Stimulated activated CD4-positive, alpha-beta T cell treated with anti-CD3 and anti-CD28 coated beads, Interleukin-1b, Interleukin-23, amount 100 ng/mL, for 1 hour (primary cell): ENCODE measurements at places on chromosomes 7 and 10.

DNA sequence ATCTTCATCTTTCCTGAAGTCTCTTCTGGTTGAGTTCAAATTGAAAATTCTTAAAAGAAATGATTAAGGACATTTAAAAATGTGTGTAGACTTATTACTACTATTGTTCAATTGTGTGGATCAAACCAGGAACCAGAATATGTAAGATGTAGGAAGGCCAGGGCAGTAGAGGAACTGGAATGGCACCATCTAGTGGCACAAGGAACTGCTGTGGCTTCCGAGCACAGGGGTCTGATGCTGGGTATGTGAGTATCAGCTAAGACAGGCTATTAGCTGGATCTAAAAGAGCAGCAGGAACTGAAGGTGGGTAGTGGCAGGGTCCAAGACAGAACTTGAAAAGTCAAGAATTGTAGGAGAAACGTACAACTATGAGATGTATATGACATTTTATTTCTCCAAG, 247.3 kb downstream of the SEMA3A start:
- DNase-seq, result no peak

- DNase-seq, result no peak
Measured at GRCh38 chr10:35355971-35356724, 19.8 kb downstream of the CCNY start.

GRCh38 chr7:97016381-97017191, 8.0 kb downstream of the DLX5 start:
- no peak for DNase-seq

DNA sequence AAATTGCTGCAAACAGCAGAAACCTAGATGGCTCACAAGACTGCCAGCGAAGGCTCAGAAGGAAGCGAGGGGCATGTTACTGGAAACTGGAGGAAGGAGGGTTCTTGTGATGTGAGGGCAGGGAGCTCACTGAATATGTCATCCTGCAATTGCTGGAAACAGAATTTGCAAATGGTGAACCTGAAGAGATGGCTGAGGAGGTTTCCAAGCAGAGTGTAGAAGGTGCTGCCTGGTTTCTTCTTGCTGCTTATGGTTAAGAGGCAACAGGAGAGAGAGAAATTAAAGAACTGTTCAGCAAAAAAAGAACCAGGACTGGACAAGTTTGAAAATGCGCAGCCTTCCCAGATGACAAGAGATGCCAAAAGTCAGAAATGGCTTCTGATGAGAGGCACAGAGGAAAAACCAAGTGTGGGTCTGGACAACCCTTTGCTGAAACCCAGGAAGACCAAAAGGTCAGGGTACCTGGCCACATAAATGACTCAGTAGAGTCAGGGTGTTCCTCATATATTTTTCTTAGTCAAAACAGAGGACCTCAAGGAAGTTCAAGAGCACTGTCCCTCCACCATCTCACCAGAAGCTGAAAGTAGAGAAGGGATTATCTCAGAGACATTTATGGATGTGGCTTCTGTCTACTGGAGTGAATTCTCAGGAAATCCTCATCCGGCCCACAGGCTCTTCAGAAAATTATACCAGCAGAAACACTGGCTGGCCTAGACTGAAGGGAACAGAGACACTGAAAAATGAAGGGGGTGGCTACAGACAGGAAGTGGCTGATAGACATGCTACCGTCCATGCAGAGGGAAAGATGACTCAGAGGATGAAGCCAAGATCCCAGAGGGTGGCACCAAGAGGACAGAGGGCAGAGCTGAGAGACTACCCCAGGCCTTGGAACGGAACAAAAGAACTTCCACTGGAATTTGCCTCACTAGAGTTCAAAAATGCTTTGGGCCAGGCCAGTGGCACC, 10.1 kb downstream of the PAPOLB start:
- no peak for DNase-seq

DNA sequence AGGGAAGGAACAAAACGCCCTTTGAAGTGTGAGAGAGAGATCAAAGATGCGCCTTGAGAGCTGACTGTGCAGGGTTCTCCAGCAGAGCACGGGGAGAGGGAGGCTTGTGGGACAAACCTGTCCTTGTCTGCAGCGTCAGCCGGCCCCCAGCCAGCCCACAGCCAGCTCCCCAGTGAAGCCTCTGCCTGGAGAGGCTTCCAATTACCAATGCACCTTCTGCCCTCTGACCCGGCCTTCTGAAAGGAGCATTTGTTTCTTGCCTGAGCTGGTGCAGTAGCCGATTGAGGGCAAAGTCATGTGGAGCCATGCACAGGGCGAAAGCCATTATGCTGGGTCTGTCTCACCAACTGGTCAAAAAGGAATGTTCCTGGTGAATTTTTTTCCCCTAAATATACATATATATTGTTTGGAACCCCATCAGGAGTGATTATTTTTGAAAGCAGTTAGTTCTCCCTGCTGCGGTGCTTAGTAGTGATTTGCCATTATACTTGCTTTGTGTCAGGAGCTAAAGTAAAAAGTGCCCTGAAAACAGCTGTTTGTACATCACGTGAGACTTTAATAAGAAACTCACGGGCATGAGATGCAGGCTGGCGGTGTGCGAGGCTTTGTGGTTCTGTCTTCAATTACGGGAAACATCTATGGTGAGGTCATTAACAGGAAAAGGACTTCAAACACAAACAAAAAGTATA, 268.6 kb downstream of the KLF6 start:
- no peak for DNase-seq

DNA sequence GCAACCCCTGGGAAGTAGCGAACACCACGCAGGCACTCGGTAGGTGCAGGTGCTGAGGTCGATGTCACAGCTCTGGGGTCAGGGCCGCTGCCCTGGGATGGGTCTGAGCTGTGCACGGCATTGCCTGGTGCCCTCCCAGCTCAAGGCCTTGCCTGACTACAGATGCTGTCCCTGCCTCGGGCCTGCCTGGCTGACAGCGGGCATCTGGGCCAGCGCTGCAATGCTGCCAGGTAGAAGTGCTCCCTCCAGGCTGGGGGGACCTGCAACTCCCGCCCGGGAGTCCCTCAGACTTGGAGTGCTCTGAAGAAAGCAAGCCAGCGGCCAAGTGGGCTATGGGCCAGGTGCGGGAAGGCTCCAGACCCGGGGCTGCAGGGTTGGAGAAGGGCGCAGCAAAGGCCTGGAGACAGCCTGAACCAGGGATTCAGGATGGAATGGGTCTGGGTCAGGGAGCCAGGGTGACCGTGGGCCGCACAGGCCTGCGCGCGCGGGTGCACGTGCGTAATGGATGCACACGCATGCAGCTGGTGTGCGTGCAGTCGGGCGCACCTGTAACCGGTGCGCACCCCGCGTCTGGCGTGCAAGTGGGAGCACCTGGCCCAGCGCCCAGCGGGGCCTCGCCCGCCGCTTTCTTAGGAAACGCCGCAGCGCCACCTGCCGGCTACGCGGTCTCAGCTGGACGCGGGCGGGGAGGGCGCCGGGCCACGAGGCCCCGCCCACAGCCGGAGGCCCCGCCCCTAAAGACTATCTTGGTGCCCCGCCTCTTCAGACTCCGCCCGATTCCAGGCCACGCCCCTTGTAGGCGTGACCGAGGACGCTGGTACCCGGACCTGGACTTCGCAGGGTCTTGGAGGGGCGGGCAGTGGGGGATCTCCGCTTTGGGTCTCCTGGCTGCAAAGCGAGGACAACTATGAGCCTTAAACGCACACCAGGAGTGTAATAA, 46.7 kb downstream of the MICALL2 start:
- DNase-seq, result peak; percentile 90

GRCh38 chr10:133520193-133520738, 6.9 kb upstream of the CYP2E1 start:
- peak; percentile 78 for DNase-seq

DNA sequence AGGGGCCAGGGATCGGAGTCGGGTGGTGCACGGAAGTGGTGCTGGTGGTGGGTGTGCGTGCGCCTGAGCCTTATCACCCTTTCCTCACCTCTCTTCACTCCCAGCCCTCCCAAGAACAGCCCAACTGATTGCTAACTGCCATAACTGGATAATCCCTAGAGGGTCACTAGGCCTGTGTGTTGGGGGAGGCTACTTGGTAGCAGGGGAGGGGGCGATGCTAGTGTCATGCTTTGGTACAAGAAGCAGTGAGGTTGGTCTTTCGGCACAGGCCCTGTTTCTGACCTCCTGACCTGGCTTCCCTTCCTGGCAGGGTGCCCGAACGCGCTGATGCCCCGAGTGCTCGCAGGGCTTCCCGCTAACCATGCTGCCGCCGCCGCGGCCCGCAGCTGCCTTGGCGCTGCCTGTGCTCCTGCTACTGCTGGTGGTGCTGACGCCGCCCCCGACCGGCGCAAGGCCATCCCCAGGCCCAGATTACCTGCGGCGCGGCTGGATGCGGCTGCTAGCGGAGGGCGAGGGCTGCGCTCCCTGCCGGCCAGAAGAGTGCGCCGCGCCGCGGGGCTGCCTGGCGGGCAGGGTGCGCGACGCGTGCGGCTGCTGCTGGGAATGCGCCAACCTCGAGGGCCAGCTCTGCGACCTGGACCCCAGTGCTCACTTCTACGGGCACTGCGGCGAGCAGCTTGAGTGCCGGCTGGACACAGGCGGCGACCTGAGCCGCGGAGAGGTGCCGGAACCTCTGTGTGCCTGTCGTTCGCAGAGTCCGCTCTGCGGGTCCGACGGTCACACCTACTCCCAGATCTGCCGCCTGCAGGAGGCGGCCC, 652 bp downstream of the KAZALD1 start:
- DNase-seq, result peak; percentile 27

DNA sequence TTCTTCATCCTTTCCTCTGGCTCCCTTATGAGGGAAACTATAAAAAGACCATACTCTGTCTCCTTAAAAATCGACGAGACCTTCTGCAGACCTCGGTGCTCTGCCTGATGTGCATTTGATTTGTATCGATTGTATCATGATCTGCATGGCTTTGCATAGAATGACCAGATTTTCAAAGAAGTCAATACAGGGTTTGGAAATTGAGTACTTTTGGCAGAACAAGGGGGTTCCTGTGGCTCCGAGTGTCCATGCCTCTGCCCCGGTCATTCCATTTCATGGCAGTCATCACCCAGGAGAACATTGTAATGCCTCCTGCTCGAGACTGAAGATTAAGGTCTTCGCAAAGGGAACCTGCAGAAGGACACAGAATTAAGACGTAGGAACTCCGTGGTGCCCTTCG, 685 bp downstream of the CASP2 start:
- no peak for DNase-seq

- no peak for DNase-seq
Measured at GRCh38 chr10:32204606-32205005, 142.4 kb downstream of the EPC1 start.

- DNase-seq, result no peak
Measured at GRCh38 chr7:50812841-50813475, 30.3 kb upstream of the GRB10 start.

DNA sequence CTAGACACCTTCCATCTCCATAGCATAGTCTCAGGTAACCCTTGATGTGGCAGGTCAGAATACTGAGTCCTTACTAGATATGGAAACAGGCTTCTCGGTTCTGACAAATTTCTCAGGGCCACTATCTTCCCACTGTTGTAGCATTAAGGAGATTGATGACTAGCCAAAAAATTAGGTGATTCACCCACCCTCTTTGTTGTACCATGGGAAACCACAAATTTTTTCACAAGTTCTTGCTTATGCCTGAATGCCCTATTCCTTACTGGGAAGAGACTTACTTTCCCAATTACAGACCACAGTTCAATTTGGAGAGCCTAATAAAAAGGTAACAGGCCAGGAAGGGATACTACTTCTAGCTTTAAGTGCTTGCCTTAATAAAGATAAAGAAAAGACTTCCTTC, 948.8 kb downstream of the GRM8 start:
- no peak for DNase-seq

GRCh38 chr7:105623378-105623777, 42.1 kb upstream of the EFCAB10 start:
- no peak for DNase-seq

DNA sequence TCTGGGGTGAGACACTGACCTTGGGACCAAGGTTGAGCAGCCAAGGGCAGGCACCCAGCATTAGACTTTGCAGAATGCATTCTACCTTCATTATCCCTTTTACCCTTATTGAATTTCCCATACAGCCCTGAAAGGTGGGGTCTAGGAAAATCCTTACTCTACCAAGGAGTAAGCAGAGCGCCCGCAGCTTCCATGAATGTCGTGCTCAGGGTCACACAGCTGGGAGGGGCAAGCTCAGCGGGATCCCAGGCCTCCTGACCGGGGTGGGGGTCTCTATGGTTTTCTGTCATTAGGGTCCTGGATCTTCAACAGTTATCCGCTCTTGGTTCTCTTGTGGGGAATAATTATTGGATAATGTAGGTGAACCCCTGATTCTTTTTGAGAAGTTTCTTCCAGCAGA, 30.7 kb upstream of the BTBD16 start:
- DNase-seq, result no peak
